ENCODE measurements at places on chromosomes 2 and 18.

GRCh38 chr18:58552057-58552461 is 76.8 kb downstream of the ALPK2 start:
- peak; percentile 56 for DNase-seq

DNA sequence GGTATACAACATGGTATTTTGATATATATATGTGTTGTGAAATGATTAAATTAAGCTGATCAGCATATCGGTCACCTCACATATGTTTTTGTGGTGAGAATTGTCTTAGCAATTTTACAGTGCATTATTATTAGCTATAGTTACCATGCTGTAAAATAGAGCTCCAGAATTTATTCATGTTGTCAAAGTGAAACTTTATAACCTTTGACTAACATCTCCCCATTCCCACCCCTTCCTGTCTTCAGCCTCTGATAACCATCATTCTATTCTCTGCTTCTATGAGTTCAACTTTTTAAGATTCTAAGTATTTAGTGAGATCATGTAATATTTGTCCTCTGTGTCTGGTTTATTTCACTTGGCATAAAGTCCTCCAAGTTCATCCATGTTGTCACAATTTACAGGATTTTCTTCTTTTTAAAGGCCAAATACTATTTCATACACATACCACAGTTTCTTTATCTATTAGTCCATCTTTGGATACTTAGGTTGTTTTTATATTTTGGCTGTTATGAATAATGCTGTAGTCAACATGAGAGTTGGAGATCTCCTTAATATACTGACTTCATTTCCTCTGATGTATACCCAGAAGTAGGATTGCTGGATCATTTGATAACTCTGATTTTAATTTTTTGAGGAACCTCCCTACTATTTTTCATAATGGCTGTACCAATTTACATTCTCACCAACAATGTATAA is 30.3 kb downstream of the NCOA1 start:
- DNase-seq = no peak

- no peak for DNase-seq
These were observed 1.5 kb downstream of the LOXL3 start for GRCh38 chr2:74551942-74552913.

- DNase-seq = no peak
These were observed 77.4 kb downstream of the SLC4A3 start for GRCh38 chr2:219704878-219705277.

- DNase-seq = no peak
These were observed 62.1 kb downstream of the C18orf63 start for GRCh38 chr18:74377776-74378175.

GRCh38 chr2:201775326-201775725 is 5.4 kb downstream of the ALS2 start:
- DNase-seq = no peak

GRCh38 chr2:47038656-47039488 is 116.2 kb downstream of the STPG4 start:
- DNase-seq = no peak

- no peak for DNase-seq
These were observed 150.5 kb downstream of the TANC1 start for GRCh38 chr2:159118859-159119500.

- no peak for DNase-seq
These were observed 705 bp downstream of the EFR3B start for GRCh38 chr2:25042321-25043240.

- DNase-seq = no peak
These were observed 2.7 kb downstream of the BIN1 start for GRCh38 chr2:127104166-127104660.

GRCh38 chr2:54864727-54865126 is 141.3 kb downstream of the EML6 start:
- no peak for DNase-seq

DNA sequence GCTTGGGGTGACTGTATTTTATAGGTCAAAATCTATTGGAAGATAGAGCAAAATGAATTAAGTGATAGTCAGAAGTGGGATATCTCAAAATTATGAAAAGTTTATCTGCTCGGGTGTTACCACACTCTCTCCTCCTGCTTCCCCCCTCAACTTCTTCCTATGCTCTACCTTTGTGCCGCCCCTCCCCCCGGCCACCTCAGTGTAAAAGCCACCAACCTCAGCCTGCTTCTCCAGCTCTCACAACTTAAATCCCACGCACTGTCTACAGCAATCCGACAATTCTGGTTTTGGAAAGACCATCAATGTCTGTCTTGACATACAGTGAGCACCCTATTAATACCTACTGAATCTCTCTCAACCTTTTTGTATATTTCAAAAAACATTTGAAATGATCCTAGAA is 164.6 kb downstream of the DCC start:
- no peak for DNase-seq

DNA sequence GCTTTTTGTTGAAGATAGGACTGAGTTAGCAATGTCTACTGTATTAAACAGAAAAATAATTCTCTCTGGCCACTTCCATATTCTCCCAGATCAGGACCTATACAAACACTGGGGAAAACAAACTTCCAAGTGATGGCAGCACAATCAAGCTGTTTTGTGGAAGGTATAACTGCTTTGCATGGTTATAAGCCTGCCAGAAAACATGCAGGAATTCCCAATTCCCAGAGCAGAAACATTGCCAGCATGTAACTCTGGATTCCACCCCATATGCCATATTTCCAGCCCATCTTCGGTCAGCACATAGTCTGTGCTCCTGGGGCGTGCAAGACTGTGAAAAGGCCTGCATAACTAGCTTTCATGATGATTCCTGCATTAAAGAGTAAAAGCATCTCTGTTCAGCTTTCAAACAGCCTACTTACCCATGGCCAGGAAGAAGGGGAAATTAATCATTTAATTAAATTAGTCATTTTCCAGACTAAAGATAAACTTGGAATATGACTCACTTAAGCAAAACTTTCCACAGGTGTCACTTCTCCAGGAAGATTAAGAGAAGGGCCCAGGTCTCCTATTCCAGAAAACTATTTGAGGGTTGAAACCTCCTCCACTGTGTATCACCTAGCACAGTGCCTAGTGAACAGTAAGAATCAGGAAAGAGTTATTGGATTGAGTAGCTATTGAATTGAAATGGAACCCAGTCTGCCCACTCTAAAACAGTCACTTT is 280.5 kb downstream of the NRXN1 start:
- no peak for DNase-seq

GRCh38 chr18:44170208-44170880 is 510.3 kb upstream of the SETBP1 start:
- no peak for DNase-seq

GRCh38 chr2:218290316-218291261 is 1.7 kb downstream of the TMBIM1 start:
- DNase-seq = no peak

DNA sequence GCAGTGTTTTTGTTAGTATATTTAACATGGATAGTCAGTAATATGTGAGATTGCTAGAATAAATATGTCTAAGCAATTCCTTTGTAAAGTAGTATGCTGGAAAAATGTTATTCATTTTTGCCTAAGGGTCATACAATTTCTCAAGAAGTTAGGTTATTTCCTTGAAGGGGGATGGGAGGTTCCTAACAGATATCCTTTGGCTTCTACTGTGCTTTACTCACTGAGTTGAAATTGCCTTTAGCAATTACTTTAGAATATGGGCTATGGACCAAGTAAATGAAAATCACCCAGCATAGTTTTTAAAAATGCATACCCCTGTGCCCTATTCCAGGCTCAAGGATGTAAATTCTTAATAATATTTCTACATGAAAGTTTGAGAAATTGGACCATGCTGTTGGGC is 1386.4 kb upstream of the SLC39A10 start:
- DNase-seq = no peak

DNA sequence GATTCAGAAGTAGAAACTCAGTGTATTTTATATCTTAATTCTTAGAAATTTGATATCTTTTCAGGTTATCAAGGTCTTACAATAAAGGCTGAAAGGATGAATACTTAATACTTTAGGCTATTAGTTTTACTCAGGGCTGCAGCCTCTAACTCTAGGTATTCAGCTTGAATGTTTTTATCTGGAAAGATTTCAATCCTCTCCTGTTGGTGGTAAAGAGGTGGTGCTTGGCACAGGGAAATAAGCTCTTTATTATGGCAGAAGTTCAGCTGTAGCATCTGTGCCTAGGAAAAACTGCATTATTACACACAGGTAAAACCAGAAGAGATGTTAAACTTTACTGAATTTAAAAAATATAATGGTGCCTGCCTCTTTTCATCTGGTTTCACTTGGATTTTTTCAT is 11.1 kb downstream of the ACVR2A start:
- DNase-seq = no peak

DNA sequence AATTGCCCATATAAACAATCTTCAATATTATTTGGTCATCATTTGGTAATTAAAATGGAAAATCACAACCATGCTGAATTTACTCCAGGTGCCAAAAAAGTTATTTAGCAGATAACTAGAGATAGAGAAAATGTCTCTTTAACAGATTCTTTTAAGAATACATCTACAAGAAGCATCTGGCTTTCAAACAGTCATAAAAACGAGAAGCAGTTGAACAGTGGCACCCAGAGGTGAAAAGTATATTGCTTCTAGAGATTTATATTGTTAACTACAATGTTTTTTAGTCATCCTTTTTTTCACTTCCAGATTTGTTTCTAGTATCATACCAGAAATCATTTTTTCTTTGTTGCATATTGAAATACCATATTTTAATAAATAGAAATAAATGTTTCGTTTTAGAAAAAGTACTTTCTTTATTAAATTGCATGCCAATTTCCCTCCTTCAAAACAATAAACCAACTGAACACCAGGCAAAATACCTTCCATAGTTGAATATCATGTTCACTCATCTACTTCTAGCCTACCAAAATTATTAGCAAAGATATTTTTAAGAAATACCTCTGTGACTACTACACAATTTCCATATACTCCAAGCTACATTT is 65.4 kb upstream of the HNRNPA3 start:
- no peak for DNase-seq

DNA sequence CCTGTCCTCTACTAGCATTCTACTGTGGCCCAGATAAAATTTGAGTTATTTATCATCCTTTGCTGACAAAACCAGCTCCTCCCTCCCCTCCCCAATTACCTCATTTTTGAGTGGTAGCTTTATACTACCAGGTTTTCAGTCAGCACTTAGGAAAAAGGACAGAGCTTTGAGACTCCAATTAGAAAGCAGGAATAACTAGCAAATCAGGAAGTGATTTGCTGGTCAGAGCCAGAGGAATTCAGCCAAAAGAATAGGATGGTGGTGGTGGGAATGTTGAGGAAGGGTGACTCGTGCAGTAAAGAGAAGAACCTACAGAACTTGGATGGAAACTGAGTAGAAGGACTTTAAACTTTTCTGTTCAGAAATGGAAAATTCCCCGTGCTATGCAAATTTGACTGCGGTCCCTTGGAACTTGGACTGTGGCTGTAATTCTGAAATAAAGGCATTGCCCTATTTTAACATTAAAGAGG is 3.7 kb downstream of the MYL12B start:
- no peak for DNase-seq

DNA sequence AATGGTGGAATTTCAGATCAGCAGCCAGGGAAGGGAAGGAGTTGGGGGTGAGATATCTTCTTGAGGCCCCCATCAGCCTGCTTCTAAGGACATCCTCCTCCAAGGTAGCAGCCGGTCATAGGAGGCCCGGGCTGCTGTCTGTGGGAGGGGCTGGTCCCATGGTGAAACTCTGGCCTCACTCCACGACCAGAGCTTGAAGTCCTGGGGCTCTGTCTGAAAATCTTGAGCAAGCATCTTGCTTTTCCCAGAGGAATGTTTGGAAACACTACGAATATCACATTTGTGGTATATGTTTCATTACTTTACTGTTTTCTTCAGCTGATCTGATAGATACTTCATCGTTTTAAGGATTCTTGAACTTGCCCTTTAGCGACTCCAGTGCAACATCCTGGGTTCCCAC is 103.7 kb downstream of the CTAGE1 start:
- DNase-seq = no peak

GRCh38 chr18:54378057-54378456 is 20.4 kb downstream of the C18orf54 start:
- no peak for DNase-seq

DNA sequence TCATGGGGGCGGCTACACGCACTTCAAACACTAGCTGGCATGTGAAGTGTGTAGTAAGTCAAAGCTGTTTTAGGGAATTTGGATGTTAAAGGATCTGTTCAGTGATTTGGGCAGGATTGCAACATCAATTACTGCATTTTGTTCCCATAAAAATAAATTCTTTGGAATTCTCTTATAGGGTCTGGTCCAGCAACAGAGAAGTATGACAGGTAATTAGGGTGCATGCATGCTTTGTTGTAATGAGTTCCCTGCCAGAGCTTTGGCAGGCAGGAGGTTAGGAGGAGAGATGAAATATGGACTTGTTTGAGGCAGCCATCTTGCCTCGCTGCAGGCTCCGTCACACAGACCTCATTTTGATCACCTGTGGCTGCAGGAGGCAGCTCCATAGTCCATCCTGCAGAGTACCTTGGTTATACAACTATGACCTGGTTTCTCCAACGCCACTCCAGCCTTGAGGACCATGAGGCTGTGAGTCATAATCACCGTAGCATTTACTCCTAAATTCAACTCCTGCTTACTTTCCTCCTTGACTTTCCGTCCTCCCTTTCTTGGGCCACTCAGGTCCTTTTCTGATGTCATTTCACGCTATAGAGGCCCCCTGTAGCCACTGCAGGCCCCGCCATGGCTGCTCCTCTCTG is 26.5 kb upstream of the EML4 start:
- DNase-seq = no peak

GRCh38 chr2:70806013-70806412 is 14.4 kb downstream of the CLEC4F start:
- no peak for DNase-seq

GRCh38 chr2:105615305-105615704 is 129.4 kb upstream of the NCK2 start:
- no peak for DNase-seq

GRCh38 chr2:225340923-225341322 is 58.6 kb upstream of the NYAP2 start:
- no peak for DNase-seq

DNA sequence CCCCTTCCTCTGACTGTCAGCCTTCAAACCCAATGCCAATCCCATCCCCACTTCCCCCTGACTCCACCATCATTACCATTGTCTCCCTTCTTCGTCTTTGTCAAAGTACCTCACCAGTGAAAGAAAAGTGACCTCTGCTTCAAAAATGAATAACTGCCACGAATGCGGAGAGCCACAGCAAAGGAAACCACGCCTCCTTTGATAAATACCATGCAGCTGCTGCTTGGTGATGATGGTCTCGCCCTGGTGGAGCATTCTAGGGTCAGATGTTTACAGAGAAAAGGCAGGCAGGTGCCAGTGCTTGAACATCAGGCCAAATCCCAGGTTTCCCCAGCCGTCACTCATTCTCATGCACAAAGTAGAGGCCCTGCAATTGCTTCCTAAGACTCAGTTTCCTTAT is 162.2 kb downstream of the BCL11A start:
- no peak for DNase-seq

DNA sequence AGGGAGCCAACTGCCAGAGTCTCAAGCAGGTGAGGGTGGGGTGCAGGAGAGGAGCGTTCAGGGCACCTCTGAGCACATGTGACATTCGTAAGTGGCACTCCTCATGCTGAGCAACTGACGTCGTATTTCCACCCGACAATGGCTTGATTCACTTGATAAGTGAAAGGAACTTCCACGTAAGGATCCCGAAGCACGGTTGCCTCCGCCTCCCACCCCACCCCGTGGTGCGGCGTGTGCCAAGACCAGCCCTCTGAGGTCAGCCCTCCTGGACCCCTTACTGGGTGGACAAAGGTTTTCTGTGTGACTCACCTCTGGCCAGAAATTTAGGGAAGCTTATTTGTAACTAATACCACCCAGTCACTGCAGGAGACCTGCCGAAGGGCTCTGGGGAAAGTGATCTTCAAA is 59.9 kb downstream of the AGAP1 start:
- no peak for DNase-seq

- DNase-seq = no peak
These were observed 53.2 kb downstream of the PROC start for GRCh38 chr2:127471286-127471988.

Data from kidney epithelial cell (primary cell).